CD4-positive, alpha-beta T cell treated with Interleukin-21 for 1 hour (primary cell): ENCODE measurements at places on chromosomes 4 and X.

GRCh38 chrX:136931661-136932060, 51.1 kb upstream of the RBMX start:
- DNase-seq, result no peak

DNA sequence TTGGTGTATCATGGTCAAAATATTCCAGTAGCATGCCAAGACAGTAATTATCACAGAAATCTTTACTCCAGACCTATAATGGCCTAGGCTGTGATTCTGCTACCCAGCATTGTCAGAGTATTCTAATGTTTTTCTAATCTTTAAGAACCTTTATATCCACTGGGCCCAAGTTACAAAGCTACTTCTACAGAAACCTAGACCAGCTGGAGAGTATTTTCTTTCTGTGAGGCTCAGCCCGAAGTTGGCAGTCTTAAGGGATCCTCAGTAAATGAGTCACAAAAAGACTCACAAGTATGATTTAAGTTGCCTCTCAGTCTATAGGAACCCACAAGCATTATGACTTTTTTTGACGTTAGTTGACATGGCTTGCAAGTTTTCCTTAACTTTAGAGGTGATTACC, 638.5 kb upstream of the FAM241A start:
- DNase-seq, result no peak

GRCh38 chr4:162229670-162230069, 65.9 kb upstream of the FSTL5 start:
- DNase-seq, result no peak

- DNase-seq, result no peak
Measured at GRCh38 chrX:101442085-101442484, 34.1 kb downstream of the HNRNPH2 start.

DNA sequence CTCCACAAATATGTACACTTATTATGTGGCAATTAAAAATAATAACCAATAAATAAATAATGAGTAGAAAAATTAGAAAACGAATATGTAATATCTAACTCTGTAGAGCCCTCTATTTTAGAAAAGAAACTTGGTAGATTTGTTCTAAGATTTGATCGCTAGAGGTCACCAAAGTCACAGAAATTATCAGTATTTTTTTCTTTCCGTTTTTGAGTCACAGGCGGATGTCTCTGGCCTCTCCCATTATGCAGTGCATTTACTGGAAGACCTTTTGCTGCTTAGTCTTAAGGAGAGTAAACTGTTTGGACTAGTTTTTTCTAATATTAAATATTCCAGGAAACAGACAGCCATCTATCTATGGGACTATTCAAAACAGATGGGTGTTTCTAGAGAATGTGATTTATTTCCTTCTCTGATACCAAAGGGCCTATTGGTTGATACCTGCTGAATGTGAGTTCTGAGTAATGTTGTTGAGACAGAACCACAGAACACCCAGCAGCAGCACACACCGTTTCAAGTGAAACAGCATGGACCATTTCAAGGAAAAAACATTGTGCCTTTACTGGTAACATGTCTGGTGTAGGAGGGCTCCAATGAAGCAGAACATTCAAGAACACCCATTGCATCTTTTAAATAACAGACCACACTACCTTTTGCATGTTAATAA, 34.0 kb upstream of the GYPA start:
- peak; percentile 55 for DNase-seq

DNA sequence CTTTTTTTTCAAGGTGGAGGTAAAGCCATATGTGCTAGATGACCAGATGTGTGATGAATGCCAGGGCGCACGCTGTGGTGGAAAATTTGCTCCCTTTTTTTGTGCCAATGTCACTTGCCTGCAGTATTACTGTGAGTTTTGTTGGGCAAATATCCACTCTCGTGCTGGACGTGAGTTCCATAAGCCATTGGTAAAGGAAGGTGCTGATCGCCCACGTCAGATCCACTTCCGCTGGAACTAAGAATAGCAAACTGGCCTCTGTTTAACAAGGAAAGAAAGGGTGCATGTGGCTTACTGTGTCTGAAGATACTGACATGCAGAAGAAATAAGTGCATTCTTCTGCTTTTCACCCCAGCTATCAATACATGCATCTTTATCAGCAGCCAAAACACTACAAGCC, 63.9 kb downstream of the CPEB2 start:
- DNase-seq, result no peak

GRCh38 chr4:150216726-150217125, 138.5 kb downstream of the DCLK2 start:
- no peak for DNase-seq

DNA sequence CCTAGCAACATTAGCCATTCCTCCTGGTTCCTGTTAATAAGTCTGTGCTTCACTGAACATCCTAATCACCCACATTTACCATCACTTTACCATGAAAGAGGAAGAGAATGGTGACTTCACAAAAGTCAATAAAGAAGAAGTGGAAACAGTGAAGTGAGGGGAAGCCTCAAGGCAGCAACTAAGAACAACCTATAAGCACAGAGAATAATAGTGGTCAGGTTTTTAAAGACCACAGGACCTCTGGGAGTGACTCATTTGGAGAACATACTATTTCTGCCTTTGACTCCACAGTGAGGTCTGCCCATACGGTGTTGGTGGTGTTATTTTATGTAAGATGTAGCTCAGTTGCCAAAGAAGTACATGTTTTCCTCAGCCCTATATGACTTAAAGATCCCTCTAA, 86.0 kb upstream of the TET2 start:
- DNase-seq, result peak; percentile 22

DNA sequence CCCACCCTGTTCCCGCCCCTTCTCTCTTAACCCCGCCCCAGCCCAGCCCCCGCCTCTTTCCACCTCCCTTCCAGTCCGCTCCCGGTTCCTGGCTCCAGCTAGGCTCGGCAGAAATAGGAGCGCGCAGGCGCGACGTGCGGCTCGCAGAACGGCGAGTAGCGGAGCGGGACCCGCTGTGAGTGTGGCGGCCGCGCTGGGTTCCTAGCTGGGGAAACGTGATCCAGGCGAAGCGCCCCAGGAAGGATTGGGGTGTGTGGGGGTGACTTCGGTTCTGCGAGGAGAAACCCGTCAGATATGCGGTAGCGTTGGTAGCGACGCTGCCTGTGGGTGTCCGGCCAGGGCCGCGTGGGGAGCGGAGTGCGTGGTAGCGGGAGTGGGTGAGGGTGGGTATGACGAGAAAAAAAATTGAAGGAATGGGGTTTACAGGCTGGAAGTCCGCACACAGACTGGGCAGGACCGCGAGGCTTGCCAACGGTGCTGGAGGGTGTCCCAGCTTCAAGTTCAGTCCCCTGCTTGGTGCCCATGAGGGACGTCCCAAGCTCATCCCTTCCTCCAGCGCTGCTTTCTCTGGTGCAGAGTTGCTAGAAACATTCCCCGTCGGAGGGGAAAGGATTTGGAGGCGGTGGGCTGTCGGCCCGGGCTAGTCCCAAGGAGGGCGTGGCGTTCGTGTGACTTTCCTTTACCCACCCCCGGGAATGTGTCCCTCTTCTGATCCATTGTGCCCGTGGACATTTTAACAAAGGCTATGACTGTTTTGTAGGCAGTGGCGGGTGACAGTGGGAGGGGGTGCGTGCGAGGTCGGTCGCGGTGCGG, at the start of gene PRRG1:
TSS of gene PRRG1 (plus strand) at position 144 of the 813 bp plus-strand sequence. CDS start 56,886 bp downstream, outside the sequence.
- DNase-seq, result no peak

GRCh38 chrX:130772776-130773143, 130.2 kb downstream of the ENOX2 start:
- no peak for DNase-seq

DNA sequence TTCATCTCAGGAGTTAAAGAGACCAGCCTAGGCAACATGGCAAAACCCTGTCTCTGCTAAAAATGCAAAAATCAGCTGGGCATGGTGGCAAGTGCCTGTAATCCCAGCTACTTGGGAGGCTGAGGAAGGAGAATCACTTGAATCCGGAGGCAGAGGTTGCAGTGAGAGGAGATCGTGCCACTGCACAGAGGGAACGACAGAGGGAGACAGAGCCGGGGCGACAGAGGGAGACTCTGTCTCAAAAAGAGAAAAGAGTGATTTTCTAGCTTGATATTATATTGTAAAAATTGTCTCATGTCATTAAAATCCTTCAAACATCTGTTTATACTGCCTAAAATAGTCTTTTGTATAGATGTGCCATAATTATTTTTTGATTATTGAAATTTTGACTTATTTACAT, 225.4 kb upstream of the AGA start:
- DNase-seq, result no peak

DNA sequence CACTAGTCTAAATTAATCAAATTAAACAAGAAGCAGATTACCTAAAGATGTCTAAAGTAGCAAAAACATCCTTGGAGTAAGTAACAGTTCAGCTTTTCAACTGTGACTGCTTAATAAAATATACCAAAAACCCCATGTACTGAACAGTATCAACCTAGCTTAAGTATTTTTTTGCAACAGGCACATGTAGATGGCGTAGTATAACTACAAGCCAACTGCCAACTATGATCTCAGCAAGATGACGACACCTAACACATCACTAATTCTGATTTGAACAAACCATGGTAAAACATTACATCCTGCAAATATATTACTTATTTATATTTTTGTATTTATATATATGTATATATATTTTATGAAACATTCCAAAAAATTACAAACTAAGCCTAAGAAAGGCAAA, 24.5 kb downstream of the DHX15 start:
- DNase-seq, result no peak

DNA sequence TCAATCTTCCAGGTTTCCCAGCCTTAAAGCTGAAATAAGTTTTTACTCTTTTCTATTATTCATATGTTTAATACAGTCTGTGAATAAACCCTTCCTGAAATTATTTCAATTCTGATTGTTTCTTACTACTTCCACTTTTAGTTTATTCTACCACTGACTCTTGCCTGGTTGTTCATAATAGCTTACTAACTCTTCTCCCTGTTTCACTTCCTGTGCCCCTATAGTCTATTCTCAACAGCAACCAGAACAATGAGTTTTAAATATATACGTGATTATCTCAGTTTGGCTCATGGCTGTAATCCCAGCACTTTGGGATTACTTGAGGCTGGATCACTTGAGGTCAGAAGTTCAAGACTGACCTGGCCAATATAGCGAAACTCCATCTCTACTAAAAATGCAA, 408.0 kb upstream of the SPOCK3 start:
- no peak for DNase-seq

GRCh38 chr4:85836588-85837438, 361.9 kb downstream of the ARHGAP24 start:
- no peak for DNase-seq

DNA sequence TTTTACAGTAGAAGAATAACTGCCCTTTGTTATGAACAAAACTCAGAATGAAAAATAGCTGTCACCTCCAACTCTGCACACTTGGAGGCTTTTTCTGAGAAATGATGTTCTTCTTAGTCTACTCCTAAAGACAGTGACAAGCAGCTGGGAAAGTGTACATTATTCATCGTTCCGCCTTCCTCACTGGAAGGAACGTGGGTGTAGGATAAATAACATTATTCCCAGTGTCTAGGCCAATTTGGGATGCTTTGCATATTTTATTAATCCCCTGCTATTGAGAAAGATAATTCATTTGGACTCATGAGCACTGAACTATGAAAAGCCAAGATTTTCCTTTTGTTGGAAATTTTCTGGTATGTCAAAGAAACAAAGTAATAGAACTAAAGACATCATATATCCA, 87.8 kb downstream of the VCX2 start:
- no peak for DNase-seq

- no peak for DNase-seq
Measured at GRCh38 chrX:71212536-71212935, 10.5 kb upstream of the GJB1 start.

DNA sequence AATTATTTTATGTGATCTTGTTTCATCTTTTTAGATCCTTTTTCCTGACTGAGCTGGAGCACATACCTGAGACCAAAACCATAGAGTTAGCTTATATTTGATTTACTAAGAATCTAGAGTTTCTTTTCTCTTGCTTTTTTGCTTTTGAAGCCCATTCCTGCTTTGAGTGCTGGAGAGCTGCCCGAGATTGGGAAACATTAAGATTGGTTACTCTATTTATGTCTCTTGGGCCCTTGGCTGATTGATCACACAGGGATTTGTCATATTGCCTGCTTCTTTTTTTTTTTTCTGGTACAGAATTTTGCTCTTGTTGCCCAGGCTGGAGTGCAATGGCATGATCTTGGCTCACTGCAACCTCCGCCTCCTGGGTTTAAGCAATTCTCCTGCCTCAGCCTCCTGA, 73.9 kb downstream of the REPS2 start:
- no peak for DNase-seq

DNA sequence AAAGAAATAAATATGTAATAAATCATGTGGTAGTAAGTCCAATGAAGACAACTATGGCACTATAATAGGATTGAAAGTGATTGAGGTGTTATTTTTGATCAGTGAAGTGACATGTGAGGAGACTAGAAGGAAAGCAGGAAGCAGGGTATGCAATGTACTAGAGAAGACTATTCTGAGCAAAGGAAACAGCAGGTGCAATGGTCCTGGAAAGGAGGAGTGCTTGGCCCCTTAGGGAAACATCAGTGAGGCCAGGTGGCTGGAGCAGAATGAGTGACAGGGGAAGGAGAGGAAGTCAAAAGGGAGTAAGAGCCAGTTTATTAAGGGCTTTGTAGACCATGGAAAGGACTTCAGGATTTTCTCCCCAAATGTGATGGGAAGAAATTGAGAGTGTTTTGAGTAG, 207.6 kb upstream of the HCCS start:
- DNase-seq, result no peak

GRCh38 chrX:1491851-1492349, 39.2 kb upstream of the ASMTL start:
- DNase-seq, result peak; percentile 74

- DNase-seq, result no peak
Measured at GRCh38 chrX:136067097-136067496, 80.2 kb upstream of the FHL1 start.

GRCh38 chrX:47499293-47499692, 16.3 kb upstream of the ZNF41 start:
- DNase-seq, result no peak

DNA sequence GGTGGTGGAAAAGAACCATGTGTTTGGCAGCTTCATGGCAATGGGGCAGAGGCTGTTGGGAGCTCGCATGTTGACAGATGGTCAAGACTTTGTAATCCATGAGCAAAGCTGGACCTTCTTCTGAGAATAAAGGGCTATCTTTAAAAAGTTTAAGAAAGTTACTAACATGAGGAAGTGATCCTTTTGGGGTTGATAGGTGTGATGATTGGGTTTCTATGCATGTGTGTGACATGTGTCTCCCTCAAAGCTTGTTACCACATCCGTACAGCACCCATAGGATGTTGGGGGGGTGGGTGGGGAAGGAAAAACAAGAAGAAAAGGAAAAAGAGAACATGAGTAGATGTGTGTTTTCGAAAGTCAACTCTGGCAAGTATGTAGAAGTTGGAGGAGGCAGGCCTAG, 123.0 kb upstream of the TLR3 start:
- no peak for DNase-seq

DNA sequence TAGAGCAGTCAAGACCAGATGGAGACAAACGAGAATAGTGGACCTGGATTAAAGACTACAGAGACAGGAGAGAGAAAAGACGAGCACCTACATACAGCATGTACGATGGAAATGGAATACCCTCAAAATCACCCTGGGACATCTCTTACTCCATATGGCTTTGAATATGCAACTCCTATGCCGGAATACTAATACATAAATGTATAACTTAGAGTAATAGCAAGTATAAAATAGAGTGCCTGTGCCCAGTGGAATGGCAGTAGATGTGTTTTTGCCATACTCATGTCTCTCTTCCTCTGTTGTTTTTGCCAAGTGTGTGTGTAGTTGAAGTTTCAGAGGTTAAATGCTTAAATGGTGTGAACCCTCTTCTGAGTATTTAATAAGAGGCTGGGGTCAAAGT, 39.8 kb upstream of the LIMCH1 start:
- DNase-seq, result no peak
